ENCODE measurements at places on chromosomes 4 and X. TPM values are rescaled to one million over a fixed set of nuclear protein-coding genes. Genes with fewer than 3 reads are reported as not detected.

The ARHGAP4 gene
- 20.4 TPM for total RNA-seq

The TLR10 gene
- 0.18 TPM for total RNA-seq

The BTK gene
- 3.5 TPM for total RNA-seq

The MAGEA2B gene
- total RNA-seq: not detected

The CNOT6L gene
- total RNA-seq: 24.1 TPM

The IQCM gene
- total RNA-seq: not detected

The PRDM8 gene
- 1.5 TPM for total RNA-seq

The ZCCHC12 gene
- not detected for total RNA-seq

Measured in left cardiac atrium (tissue), 4 donors.